GM12878 (cell line): ENCODE measurements at places on chromosomes 16 and 17. TPM values are rescaled to one million over a fixed set of nuclear protein-coding genes. Genes with fewer than 3 reads are reported as not detected.
A peak's percentile ranks its signal among the peaks of the same experiment; 100 is the strongest.

- H3K27me3 ChIP-seq = no peaks in the 10 kb centered on the region
- no peaks in the 10 kb centered on the region for H3K36me3 ChIP-seq
- no peaks in the 10 kb centered on the region for H3K4me1 ChIP-seq
- no peak overlapping the region for H3K4me3 ChIP-seq
- no peak overlapping the region for H3K27ac ChIP-seq
- DNase-seq = no peak
Measured at GRCh38 chr17:17326275-17326875, 23.2 kb downstream of the NT5M start.

DNA sequence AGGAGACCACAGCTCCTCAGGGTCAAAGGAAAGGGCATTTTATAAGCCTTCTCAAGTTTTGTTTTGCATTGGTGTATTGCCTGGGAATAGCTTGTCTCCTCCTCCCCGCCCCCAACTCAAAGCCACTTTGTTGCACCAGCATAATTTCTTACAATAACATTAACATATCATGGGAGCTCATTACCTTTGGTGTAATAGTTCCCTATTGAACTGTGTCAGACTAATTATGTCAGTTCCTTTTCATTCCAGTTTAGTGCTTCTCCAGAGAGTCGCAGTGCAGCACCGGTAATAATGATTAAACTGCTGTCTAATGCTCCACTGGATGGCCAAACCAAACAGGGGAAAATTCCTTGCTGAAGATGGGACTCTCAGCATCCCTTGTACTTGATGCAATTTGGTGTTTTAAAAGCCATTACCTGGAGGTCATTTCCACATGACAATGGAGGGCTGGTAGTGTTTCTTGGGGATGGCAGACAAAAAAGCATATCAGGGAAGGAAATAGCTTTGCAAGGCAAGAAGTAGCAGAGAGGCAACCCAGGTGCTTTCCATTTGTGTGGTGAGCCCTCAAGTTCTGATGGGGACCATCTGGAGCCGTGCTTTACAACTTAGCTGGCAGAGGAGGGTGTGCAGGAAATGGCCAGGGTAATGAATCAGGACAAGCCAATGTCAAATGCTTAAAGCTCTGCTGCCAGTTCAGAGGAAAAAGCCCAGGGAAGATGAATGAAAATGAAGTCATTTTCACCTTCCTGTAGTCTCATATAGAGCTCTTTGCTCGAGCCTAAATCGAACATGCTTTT lies 91.5 kb upstream of the NLRP1 start:
- DNase-seq = peak; percentile 2
- H3K27ac ChIP-seq = no peak overlapping the region
- H3K27me3 ChIP-seq = peaks cover 2% of the 10 kb centered on the region; the same call in 1 of the 2 replicates
- H3K4me3 ChIP-seq = no peak overlapping the region
- H3K36me3 ChIP-seq = no peaks in the 10 kb centered on the region

Gene SMIM22
- 0.61 TPM in 1 of 2 replicates, not detected in the other for total RNA-seq

- H3K27me3 ChIP-seq = no peaks in the 10 kb centered on the region
- no peaks in the 10 kb centered on the region for H3K36me3 ChIP-seq
- DNase-seq = no peak
- no peak overlapping the region for H3K27ac ChIP-seq
Measured at GRCh38 chr16:81321039-81321438, 6.3 kb downstream of the GAN start.

- H3K4me3 ChIP-seq = no peak overlapping the region
- DNase-seq = no peak
- no peaks in the 10 kb centered on the region for H3K27me3 ChIP-seq
- peaks cover 26% of the 10 kb centered on the region for H3K4me1 ChIP-seq
- no peaks in the 10 kb centered on the region for H3K36me3 ChIP-seq
- H3K27ac ChIP-seq = no peak overlapping the region
Measured at GRCh38 chr17:50162466-50163254, 3.1 kb upstream of the SGCA start.

GRCh38 chr17:8055851-8056231 lies 17.0 kb downstream of the ALOX15B start:
- no peaks in the 10 kb centered on the region for H3K36me3 ChIP-seq
- peaks cover 4% of the 10 kb centered on the region; the same call in 1 of the 2 replicates for H3K27me3 ChIP-seq
- DNase-seq = no peak

DNA sequence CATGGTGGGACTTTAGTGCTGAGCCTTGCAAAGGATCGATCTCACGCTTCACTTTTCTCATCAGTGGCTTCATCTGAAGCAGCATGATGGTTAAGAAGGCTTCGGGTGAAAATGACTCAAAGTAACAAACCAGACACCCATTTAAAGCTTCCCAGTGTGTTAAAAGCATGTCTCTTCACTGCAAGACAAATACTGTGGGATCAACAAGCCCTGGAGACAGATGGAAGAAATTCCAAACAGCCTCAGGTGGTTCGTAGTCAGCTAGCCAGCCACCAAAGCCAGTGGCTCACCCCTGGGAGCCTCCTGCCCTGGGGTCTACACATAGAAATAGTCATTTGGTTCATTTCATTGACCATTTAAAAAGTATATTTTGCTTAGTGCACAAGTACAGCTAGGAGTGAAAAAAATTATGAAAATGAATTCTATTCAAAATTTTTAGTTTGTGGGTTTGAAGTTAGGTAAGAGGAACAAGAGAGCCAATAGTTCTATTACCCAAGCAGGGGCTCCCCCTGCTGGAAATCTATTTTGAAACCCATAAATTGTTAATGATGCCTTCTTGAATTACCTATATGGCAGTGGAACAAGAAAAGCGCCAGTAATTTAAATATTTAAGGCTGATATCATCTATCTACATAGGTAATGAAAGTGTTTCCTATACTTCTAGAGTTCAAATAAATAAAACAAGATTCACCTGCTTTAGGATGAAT lies 51.6 kb downstream of the PMP22 start:
- H3K36me3 ChIP-seq = no peaks in the 10 kb centered on the region
- H3K27me3 ChIP-seq = no peaks in the 10 kb centered on the region
- no peak overlapping the region for H3K27ac ChIP-seq
- H3K4me3 ChIP-seq = no peak overlapping the region
- DNase-seq = no peak
- H3K4me1 ChIP-seq = no peaks in the 10 kb centered on the region

Gene HOXB13
- 0.05 TPM in 2 replicates for total RNA-seq

Gene SLC16A6
- 7.6 and 8.1 TPM in 2 replicates for total RNA-seq

DNA sequence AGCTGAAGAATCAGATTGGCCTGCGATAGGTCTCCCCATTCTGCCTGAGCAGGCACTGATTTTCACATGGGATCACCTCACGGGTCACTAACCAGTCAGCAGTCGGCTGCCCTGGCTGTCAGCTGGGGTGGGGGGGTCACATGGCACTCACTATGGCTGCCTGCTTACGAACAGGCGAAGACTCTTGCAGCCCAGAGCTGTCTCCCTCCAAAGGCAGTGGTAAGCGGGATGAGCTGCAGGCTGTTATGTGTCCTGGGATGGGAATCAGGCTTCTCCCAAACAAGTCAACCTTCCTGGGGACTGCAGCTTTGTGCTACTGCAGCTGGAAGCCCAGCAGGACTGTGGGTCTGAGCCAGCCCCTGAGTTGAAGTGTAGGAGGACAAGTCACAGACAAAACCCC lies 29.0 kb upstream of the ADORA2B start:
- H3K27ac ChIP-seq = no peak overlapping the region
- no peaks in the 10 kb centered on the region for H3K36me3 ChIP-seq
- no peak overlapping the region for H3K4me3 ChIP-seq
- no peaks in the 10 kb centered on the region for H3K4me1 ChIP-seq
- H3K27me3 ChIP-seq = no peaks in the 10 kb centered on the region

DNA sequence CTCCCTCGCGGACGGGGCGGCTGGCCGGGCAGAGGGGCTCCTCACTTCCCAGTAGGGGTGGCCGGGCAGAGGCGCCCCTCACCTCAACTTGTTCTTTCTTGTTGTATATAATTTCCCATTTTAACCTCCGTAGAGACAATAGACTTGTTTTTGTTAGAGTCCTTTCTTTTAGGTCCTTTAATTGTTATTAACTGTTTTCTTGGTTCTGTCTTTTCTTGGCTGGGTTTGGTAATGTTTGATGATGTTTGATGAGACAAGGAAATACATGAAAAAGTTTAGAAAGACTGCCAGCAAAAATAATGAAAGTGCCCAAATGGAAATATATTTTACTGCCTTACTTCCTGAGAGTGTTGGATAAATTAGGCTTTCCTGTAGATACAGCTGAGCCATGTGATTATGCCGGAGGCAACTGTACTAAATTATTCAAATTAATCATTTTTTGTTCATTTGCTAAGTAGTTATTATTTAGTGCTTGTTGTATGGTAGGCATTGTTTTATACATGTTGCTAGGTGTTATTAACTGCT lies 30.9 kb downstream of the PRPSAP2 start:
- no peak for DNase-seq
- peaks cover 37% of the 10 kb centered on the region for H3K36me3 ChIP-seq
- H3K27ac ChIP-seq = no peak overlapping the region
- peaks cover 3% of the 10 kb centered on the region; the same call in 1 of the 2 replicates for H3K4me1 ChIP-seq

DNA sequence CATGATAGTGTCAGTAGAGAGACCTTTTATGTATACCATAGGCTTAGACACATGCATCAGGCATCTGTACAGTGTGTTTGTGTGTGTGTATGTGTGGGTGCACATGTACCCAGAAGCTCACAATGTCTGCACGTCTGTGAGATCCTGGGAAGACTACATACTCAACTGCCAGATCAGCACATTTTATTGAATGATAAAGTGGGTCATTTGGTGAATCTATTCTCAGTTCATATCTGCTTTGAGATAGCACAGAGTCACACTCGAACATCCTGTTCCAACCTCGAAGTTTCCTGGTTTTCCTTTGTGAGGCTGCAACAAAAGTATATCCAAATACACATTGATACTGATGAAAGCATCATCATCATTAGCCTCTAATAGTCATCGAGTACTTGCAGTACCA lies 63.6 kb downstream of the MAF start:
- DNase-seq = no peak
- no peak overlapping the region for H3K27ac ChIP-seq
- no peaks in the 10 kb centered on the region for H3K36me3 ChIP-seq
- H3K4me3 ChIP-seq = no peak overlapping the region
- no peaks in the 10 kb centered on the region for H3K27me3 ChIP-seq

Gene GSDMA
- total RNA-seq = not detected in 2 replicates

- no peak overlapping the region for H3K4me3 ChIP-seq
- H3K27ac ChIP-seq = no peak overlapping the region
- no peaks in the 10 kb centered on the region for H3K27me3 ChIP-seq
- H3K36me3 ChIP-seq = peaks cover 10% of the 10 kb centered on the region; the same call in 1 of the 2 replicates
- no peak for DNase-seq
- no peaks in the 10 kb centered on the region for H3K4me1 ChIP-seq
Measured at GRCh38 chr17:29100296-29100695, 57.4 kb downstream of the PIPOX start.

Gene TEX19
- total RNA-seq = 0.19 TPM in 1 of 2 replicates, not detected in the other

GRCh38 chr16:69463876-69464275 lies 39.5 kb downstream of the CYB5B start:
- H3K36me3 ChIP-seq = 0 out of 2 replicates have a peak, but pooled peaks cover 7% of the 10 kb centered on the region
- no peak for DNase-seq
- no peak overlapping the region for H3K27ac ChIP-seq
- no peaks in the 10 kb centered on the region for H3K27me3 ChIP-seq

DNA sequence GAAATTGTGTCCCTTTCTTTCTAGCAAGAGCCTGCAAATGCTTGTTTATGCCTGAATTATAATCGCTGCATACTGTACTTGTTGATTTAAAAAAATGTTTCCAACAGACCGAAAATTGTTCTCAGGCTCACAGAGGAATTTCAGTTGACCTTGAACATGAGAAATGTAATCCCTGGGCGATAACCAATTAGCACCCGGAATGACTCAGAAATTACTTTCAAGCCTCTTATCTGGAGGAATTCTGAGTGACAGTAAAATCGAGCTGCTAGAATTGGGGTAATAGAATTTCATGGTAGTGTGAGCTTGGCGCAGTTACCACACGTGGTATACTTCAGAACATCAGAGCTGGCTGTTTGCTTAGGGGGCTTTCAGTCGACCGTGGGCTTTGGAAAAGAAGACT lies 139.1 kb upstream of the CACNG3 start:
- H3K4me1 ChIP-seq = no peaks in the 10 kb centered on the region
- no peak for DNase-seq
- H3K27ac ChIP-seq = no peak overlapping the region
- H3K36me3 ChIP-seq = peaks cover 8% of the 10 kb centered on the region
- no peaks in the 10 kb centered on the region for H3K27me3 ChIP-seq

- H3K27ac ChIP-seq = no peak overlapping the region
- H3K4me3 ChIP-seq = no peak overlapping the region
- H3K4me1 ChIP-seq = no peaks in the 10 kb centered on the region
Measured at GRCh38 chr16:68592466-68593337, 52.4 kb upstream of the CDH3 start.

GRCh38 chr17:51319186-51319585 lies 58.8 kb downstream of the UTP18 start:
- H3K4me3 ChIP-seq = no peak overlapping the region
- DNase-seq = no peak
- no peaks in the 10 kb centered on the region for H3K27me3 ChIP-seq
- no peak overlapping the region for H3K27ac ChIP-seq

GRCh38 chr17:39123627-39124026 lies 27.8 kb downstream of the PLXDC1 start:
- H3K4me3 ChIP-seq = no peak overlapping the region
- no peaks in the 10 kb centered on the region for H3K27me3 ChIP-seq

DNA sequence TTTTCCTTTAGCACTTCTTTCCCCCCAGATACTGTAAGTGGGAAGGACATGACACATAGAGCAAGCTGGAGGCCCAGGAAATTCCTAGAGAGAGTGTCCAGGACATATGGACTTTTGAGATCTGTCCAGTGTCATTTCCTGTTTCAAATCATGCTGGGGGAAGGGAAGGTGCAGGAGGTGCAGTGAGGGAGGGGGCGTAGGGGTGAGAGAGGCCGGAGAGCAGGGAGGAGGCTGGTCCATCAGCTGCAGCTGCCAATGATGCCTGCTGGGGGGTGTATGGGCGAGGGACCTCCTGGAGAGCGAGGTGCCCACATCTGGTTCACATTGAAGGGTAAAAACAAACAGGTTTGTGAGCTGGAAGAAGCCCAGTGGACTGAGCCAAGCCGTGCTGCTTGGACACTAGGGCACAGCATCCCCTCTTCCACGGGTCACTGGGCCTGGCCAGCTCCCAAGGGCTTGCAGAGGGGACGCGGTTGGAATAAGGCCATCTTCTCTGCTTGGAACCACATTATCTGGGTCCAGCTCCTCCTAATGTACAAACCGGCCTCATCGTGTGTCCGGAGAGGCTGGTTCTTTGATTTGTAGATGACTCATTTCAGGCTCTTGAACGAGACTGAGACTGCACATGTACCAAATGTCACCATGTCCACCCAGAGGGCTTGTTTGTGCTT lies 70.4 kb upstream of the SMURF2 start:
- H3K4me1 ChIP-seq = no peaks in the 10 kb centered on the region
- no peaks in the 10 kb centered on the region for H3K27me3 ChIP-seq
- no peak for DNase-seq

Gene STXBP4
- 7.2 and 7.5 TPM in 2 replicates for total RNA-seq
